ENCODE measurements at places on chromosomes 1 and 21.

GRCh38 chr21:42417533-42417932 is 13.8 kb downstream of the UBASH3A start:
- DNase-seq = no peak

- no peak for DNase-seq
These were observed 304.0 kb downstream of the DUSP10 start for GRCh38 chr1:221437926-221438325.

DNA sequence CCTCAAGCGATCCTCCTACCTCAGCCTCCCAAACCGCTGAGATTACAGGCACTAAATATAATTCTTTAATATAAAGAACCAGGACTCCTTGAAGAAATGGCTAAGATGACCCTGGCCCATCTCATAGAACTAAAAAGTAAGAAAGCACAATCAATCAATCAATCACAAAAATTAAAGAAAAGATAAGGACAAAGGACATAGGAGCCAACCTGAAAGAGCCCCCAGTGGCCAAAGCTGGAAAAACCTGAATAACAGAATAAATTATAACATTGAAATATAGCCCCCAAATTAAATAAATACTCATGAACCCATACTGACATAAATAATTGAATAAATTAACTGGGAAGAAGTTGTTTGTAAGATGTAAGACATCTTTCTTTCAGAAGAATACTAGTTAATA is 8.9 kb downstream of the NUP210L start:
- peak; percentile 13 for DNase-seq

GRCh38 chr1:107479865-107480350 is 339.1 kb downstream of the NTNG1 start:
- DNase-seq = no peak

DNA sequence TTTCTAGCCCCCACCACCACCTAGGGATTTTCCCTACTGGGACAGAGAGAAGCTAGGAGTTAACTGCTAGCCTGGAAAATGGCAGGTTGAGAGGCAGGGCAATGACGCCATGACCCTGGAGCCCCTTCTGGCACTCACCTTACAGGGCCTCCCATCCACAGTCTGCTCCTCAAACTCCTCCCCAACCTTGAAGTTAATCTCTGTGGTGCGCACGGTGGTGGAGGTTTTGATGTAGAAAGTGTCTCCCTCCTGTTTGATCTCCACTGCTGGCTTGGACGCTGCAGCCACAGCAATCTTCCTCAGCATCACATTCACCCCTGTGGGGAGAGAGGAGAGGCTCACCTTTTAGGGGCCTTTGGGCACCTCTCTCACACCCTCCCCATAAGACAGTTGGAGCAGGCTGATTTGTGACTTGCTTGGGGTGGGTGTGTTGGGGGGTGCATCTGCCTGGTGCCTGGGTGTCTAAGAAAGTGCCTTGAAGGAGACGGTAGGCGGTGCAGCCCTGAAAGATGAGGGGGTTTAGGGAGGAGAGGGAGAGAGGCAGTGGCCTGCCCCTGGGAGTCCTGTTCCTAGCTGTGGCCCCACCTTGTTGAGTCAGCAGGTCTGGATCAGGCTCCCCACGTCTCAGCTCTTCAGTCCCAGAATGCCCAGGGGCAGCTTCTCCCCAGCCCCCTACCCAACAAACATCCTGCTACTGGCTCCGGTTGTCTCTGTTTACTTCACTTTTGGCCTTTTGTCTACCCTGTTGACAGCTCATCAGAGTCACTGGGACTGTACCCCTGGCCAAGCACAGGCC is 4.4 kb downstream of the CRABP2 start:
- DNase-seq = no peak
